ENCODE measurements at places on chromosomes 2 and 18.
A peak's percentile ranks its signal among the peaks of the same experiment; 100 is the strongest.

DNA sequence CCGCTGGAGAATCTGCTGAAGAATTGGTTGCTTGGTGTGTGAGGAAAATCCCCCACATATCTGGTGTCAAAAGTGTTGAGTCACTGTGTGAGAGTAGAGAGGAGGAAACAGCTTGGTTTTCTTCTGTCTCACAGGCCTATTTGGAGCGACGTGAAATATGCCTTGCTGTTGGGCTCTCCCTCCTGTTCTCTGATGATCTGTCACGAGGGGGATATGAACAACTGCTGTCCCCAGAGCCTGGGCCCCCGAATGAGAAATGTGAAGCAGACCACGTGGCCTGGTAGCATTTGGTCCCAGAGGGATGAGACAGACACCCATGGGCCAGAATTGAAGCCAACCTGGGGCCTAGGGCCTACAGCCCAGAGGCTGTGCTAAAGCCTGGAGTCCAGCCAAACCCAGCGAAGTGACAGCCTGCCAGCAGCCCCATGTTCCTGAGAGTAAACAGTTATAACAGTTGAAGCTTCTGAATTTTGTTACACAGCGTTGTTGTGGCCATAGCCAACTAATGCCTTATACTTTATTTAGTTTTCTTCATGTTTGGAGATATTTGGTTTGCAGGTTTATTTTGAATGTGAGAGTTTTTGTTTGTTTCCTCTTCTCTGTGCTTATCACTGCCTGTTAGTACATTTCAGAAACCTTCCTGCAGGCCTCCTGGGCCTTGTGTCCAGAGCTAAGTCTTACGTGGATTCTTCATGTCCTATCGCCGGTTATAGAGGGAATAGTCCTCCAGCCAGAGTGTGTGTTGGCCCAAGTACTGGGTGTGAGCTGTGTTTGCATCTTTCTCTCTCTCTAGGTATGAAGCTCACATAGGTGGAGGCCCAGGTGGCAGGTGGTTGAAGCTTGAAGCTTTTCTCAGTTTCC, 18.7 kb upstream of the COLEC12 start:
- DNase-seq, result peak; percentile 74

- no peak for DNase-seq
Observed at GRCh38 chr2:118854507-118855345, 7.3 kb upstream of the EN1 start.

GRCh38 chr2:117085256-117085655, 729.2 kb upstream of the DDX18 start:
- no peak for DNase-seq

GRCh38 chr2:101120124-101120996, 30.8 kb downstream of the TBC1D8 start:
- DNase-seq, result peak; percentile 94

DNA sequence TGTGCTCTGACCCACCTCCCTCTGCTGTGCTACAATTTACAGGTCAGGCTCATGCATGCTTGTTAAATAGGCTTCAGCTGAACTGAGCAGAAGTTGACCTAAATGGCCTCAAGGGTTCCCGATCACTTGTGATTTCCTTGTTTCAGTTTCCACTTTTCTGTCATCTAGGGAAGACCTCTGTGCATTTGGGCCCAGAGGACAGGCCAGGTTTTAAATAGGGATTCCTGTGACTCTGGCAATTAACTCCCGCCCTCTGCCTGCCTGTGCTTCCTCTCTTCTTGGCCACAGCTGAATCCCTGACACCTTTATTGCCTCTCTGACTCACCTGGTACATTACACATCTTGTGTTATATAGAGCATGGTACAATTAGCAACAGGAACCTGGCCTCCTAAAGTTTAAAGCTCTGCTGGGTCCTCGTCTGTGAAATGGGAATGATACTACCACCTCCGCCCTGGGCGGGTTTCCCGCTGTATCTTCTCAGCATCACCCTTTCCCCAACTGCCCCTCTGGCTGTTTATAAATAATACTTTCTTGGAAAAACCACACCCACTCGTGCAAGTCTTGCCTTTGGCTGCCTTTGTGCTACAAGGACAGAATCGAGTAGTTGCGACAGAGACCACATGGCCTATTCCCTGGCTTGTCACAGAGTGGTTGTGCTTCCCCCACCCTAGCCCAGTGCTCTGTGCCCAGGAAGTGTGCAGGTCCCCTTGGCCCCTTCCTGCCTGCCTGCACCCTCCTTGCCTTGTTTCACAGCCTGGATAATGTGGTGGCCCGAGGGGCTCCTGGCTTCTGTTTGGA, 7.9 kb downstream of the CABLES1 start:
- no peak for DNase-seq

- no peak for DNase-seq
Observed at GRCh38 chr2:111054791-111055691, 65.7 kb upstream of the BCL2L11 start.

DNA sequence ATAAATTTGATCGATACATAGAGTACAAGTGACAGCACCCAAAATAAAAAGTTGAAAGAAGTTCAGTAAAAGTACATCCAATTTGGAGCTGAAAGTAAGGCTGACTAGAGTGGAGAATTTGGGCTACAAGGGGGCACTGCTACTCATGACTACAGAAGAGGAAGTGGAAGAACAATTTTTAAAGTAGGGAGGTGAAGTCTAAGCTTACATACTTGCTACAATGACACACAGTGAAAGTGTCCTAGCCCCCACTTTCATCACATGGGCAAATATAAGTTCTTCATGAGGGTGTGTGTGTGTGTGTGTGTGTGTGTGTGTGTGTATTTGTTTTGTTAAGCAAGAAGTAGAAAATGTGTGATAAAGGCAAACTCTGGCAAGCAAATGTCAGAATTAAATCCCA, 45.7 kb downstream of the MAP3K2 start:
- DNase-seq, result no peak

DNA sequence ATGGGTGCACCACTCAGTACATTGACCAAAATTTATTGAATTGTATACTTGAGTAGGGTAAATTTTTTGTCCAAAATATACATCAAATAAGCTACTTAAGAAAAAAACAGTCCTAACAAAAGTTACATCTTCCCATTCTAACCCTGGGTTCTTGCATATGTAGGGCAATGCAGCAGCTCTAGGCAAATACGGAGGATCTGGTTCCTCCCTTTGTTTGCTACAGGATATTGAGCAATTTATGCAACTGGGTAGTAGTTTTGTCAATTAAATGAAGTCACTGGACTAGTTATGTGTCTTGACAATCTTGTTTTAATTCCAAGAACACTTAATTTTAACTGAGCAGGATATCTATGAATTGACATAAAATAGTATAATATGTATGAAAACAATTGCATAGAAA, 1507.2 kb upstream of the PIK3C3 start:
- DNase-seq, result no peak

- DNase-seq, result no peak
Observed at GRCh38 chr2:188971432-188971861, 2.7 kb upstream of the COL3A1 start.

- DNase-seq, result no peak
Observed at GRCh38 chr2:26904839-26905238, 56.9 kb downstream of the DPYSL5 start.

GRCh38 chr18:66795051-66795450, 191.2 kb upstream of the CDH19 start:
- DNase-seq, result no peak

GRCh38 chr2:99356853-99357252, 19.7 kb downstream of the EIF5B start:
- DNase-seq, result no peak

- DNase-seq, result no peak
Observed at GRCh38 chr2:60806595-60806987, 50.5 kb downstream of the PAPOLG start.

DNA sequence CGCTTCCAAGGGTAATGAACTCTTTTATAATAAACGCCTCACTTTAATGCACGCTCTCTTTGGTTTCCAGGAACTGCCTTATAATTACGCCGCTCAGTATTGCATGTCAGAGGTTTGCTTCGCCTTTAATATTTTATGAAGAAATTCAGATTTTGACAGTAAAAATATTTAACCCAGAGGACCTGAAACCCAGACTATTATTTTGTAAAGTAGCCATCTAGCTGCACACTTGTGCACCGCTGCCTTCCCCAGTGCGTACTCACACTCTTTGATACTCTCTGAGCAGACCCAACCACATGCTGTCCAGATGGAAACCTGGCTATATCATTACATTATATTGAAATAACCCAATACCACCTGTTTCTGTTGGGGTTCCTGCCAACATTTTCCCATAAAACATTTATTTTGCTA, 270.1 kb downstream of the C1D start:
- DNase-seq, result no peak

DNA sequence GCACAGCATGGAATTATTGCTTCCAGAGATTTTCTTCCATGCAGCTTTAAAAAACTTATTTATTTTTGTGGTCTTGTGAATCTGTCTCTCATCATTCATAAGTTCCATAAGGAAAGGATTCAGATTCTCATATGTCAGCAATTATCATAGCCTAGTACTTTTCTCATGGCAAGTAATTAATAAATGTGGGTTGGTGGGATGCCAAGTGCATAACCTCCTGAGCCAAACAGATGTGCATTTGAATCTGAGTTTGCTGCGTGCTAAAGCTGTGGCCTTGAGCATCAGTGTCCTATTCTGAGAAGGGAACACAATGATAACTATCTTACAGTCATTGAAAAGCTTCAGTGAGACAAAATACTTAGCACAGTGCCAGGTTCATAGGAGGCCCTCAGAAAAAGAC, 331.9 kb downstream of the PDE11A start:
- no peak for DNase-seq

GRCh38 chr2:120319123-120319522, 26.8 kb upstream of the INHBB start:
- no peak for DNase-seq

DNA sequence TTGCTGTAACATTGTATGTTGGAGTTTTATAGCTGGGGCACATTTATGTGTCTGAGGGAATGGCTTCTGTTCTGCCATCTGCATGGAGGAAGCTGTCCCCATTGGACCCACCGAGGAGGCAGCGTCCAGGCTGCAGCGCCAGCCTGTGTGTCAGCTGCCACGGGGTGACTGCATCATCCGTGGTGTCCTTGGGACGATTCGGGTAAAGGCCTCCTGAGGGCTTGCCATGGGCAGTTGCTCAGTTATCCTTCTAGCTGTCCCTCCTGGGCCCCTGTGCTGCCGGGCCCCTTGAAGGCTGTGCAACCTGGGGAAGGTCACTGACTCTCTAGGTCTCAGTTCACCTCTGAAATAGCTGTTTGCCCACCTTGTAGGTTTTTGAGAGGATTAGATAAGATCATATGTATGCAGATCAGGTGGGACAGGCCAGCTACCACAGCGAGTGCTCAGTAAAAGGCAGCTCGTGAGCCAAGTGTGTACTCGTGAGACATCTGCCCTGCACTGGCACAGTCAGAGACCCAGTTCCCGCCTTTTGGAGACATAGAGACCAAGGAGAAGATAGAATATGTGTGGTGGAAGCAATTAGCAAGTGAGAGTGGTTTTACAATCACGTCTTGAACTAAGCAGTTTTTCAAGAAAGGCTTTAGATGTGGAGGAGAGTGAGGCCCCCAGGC, 10.6 kb downstream of the LDLRAD4 start:
- DNase-seq, result no peak

GRCh38 chr2:227219312-227220105, 55.1 kb downstream of the COL4A3 start:
- no peak for DNase-seq

- no peak for DNase-seq
Observed at GRCh38 chr2:111100765-111101162, 19.9 kb upstream of the BCL2L11 start.

GRCh38 chr2:88090446-88091283, 23.0 kb downstream of the SMYD1 start:
- no peak for DNase-seq

GRCh38 chr2:136067459-136067858, 50.5 kb downstream of the CXCR4 start:
- DNase-seq, result no peak

DNA sequence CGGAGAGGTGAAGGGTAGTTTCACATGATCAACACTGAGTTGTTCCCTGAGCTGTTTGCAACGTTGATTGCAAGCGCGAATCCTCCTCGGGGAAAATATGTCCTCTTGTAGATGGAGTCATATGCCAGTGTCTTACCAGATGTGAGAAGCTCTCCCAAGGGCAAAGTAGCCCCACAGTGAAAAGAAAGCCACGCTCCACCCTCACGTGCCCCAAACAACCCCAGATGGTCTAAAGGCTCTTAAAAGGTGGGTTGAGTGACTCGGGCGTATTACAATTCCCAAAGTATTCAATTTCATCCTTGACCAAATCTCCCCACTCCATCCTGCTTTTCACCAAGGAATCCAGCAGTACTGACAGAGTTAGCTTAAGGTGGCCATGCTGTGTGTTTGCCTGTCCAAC, 332.1 kb upstream of the SOX11 start:
- DNase-seq, result no peak

DNA sequence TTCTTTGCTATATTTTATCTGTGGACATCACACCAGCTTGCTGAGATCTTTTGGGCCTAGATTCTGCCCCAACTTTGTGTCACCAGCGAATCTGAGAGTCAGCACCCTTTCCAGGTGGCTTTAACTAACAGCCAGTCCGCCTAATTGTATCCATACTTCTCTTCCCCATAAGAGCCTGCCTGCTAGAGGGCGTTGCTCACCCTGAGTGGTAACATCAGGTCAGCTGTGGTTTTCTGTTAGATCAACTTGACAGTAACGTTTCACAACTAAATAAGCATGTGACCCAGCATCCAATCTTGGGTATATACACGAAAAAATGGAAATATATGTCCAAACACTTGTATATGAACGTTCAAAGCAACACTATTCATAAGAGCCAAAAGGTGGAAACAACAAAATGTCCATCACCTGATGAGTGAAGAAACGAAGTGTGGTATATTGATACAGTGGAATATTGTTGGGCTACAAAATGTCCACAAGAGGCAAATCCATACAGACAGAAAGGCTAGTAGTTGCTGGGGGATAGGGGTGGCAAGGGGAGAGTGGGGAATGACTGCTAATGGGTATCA, 24.9 kb downstream of the EFHD1 start:
- DNase-seq, result no peak

- no peak for DNase-seq
Observed at GRCh38 chr18:13895505-13896033, 19.8 kb downstream of the MC2R start.

GRCh38 chr2:233442028-233442310, 87.7 kb downstream of the DGKD start:
- DNase-seq, result no peak

- no peak for DNase-seq
Observed at GRCh38 chr18:23302851-23303527, 150.1 kb upstream of the RIOK3 start.

DNA sequence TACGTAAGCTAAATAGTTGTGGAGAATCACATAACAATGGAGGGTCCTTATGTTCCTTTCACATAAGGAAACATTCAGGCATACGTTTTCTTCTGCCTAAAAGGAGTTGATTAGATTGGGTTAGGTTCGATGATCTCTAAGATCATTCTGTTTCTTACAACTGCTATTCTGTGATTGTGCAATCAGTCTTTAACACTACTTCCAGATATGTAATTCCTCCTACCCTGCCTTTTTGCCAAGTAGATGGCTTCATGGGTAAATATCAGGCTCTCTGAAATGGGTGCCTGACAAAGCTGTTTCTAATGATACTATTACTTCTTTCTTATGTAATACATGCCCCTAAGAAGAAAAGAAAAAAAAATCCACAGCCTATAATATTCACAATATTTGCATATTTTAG, 321.5 kb downstream of the XIRP2 start:
- no peak for DNase-seq
